ENCODE measurements at places on chromosomes 2 and 18.

- no peak for DNase-seq
Measured at GRCh38 chr2:73494031-73494430, 108.4 kb downstream of the ALMS1 start.

GRCh38 chr2:46056541-46056940 is 240.7 kb upstream of the EPAS1 start:
- no peak for DNase-seq

- no peak for DNase-seq
Measured at GRCh38 chr2:142734770-142735169, 142.7 kb upstream of the KYNU start.

- DNase-seq = no peak
Measured at GRCh38 chr18:53771664-53772063, 452.8 kb downstream of the MBD2 start.

Measured in stimulated activated CD4-positive, alpha-beta T cell treated with anti-CD3 and anti-CD28 coated beads, Interleukin-4, amount 100 ng/mL, for 4 hours (primary cell).